ENCODE measurements at places on chromosomes 4 and X.

GRCh38 chr4:175407926-175408325 is 404.1 kb downstream of the GPM6A start:
- no peak for DNase-seq

DNA sequence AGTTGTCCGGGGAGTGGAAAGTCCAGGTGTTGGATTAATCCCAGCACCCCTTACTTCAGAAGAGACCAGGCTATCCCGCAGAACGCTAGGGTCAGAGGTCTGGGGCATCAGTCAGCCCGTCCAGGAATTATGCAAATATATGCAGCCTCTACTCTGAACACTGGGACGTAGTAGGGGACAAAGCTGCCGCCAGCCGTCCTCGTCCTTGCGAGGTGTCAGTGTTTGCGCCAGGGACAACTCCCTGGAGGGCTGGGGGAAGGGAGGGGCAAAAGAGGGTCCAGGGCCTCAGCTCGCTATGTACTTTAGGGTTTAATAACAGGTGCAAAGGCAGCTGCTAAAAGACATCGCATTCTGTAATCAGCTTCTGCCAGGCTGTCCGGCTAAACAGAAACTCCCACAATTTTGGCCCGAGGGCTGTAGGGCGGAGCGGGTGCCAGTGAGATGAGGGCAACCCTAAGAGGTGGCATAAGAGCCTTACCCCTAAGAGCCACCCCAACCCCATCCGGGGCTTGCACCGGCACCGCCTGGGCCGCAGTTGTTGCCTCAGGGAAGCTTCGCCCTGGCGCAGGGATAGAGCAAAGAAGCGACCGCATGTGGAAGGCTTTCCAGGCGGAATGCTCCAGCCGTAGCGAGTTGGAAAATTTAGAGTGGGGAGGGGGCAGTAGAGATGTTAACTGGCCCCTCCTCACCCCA is 8.4 kb downstream of the HAND2 start:
- DNase-seq, result no peak

DNA sequence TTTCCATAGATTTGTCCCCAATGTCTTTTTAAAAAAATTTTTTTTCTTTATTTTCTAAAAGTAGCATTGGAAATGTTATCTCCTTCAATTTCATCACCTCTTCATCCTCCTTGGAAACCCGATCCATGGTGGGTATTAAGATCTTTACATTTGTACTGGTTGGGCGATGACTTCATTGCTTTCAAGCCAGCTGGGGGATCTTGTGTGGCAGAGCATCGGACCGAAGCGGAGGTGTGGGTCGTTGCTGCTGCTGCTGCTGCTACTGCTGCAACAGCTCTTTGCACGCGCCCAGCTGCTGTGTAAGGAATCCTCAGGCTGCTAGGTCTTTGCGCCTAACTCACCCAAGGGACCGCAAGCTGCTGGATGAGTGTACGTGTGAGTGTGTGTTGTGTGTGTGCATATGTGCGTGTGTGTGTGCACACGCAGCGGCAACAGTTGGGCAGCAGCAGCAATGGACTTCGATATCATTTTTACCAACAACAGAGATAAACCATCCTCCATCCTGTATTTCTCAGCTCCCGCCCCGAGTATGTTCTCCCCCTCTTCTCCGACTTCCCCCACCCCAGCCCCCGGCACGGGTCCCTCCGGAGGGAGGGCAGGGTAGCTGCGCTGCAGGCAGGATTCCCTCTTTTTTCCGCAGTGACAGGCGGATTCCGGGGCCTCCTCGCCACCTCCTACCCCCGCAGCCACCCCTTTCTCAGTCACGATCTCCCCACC is 768 bp upstream of the CDKL5 start:
- DNase-seq, result no peak

DNA sequence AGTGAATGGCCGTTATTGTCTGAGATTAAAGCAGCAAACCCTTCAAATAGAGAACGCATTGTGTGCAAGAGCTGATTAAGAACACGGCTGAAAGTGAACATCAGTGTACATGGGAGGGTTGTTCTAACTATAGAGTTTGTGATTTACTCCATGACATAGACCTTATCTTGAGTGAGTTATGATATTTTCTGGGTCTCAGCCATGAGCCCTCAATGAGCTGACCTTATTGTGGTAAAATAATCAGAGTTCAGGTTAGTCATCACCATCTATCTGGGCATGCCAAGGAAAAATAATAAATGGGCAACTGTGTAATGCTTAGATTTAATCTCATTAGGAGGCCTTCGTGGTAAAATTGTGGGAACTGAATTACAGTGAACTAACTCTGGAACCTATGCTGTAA is 33.2 kb upstream of the CLDN24 start:
- peak; percentile 21 for DNase-seq

GRCh38 chr4:109128589-109128988 is 173.9 kb downstream of the COL25A1 start:
- DNase-seq, result no peak

DNA sequence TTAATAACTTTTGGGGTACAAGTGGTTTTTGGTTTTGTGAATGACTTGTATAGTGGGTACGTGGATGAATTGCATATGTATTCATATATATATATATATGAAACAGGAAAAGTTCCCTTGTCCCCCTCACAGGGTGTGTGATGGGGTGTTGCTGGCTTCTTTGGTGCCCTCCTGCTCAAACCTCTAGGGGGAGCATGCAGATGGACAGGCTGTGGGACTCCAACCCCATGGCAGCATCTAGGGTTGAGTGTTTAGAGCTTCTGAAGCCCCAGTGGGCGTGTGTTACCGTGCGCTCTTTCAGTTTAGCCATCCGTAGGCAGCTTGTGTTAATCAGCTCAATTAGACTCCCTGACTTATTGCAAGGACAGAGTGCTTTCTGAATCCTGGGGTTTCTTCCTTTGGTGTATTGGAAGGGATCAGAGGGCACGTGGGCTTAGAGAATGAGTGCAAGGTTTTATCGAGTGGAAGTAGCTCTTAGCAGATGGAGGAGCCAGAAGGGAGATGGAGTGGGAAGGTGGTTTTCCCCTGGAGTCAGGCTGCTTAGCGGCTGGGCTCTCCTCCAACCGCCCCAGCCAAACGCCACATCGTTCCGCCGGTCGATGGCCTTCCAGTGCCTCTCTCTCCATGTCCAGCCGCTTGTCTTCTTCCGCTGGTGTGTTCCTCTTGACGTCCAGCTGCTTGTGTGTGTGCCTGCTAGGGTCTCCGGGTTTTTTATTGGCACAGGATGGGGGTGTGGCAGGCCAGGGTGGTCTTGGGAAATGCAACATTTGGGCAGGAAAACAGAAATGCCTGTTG is 674.4 kb upstream of the LCORL start:
- DNase-seq, result no peak

DNA sequence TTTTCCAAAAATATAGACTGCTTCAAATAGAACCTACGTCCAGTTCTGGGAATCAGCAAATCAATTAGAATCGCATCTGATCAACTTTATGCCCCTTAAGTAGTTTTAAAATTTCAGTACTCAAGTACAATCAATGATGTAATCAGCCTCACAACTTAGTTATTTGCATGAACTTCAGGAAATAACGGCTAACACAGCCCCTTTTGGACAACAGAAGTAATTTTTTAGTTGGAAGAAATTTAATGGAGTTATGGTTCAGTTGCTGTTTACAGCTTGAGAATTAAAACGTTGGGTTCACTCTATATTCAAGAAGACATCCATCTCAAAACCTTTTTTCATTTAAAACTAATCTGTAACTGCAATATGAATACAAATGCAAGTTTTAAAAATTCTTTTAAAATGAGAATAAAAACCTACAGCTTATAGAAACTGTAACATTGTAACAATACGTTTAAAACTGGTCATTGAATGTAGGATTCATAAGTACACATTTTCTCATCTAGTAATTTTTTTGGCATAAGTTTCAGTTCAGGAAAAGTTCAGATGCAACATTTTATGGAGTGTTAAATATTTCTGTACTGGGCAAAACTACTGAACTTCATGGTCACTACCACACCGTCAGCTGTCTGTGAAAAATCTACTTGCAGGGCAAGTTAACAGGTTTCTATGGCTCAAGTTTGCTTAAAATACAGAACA is 956 bp downstream of the TAPT1 start:
- no peak for DNase-seq

DNA sequence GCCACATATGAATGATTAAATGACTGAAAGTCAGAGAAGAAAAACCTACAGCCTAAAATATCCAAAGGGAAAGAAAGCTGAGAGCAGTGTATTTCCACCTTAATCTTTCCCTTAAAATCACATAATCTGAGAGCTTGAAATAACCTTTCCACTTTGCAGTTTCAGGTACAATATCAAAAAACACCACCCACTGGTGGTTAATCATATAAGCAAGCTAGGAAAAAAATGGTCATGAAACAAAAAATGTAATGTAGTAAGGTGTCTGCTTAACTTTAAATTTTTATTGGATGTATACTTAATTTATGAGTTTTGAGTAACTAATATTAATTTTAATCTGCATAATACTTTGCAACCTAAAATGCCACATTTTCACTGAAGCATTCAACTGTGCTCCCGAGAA is 3.2 kb downstream of the PRDM5 start:
- no peak for DNase-seq
